Fibroblast of the aortic adventitia (primary cell): ENCODE measurements at places on chromosomes 16 and 17. TPM values are rescaled to one million over a fixed set of nuclear protein-coding genes. Genes with fewer than 3 reads are reported as not detected.

ZNF205 gene
- total RNA-seq, result 12.3 and 14.7 TPM in 2 replicates

AANAT gene
- total RNA-seq, result not detected in 2 replicates

GRCh38 chr17:36089888-36090836 lies at the start of gene CCL3:
TSS of gene CCL3 (minus strand) at chr17:36090143. CDS start at chr17:36090058, 85 bp downstream.
- DNase-seq, result no peak

DNA sequence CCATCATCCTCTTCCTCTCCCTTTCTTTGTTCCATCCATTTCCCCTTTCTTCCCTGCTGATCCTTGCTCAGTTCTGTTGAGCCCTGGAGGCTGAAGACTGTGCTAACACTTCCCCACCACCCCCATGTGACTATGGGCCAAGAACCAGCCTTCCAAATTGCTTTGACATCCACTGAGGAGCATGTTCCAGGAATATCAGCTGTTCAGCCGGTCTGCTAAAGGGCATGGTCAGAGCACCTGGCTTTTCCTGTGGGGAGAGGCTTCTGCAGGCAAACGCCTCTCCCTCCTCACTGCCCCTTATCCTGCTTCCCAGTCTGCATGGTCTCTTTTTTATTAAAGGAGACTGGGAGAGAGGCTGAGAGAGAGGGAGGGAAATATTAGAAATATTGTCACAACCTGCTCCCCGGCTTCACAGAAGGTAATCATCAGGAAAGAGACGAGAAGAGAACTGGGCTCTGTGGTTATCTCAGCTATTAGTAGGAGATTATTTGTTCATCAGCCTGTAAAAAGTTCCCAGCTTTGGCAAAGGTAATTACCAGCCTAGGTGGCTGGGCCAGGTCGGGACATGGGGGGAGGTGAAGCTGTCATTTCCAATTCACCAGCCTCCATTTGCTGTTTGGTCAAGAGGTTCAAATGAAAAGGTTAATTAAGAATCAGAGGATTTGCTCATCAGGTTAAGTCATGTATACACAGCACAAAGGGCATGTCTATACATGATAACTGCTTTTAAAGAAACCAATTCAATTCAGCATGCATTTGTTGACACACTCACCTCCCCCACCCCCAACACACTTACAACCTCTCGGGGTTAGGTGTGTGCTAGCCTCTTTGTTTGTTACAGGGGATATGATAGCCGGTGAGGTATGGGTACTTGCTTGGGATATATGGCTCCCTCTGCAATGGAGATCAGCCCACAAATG lies 83.7 kb upstream of the CRHR1 start:
- no peak for DNase-seq

DNA sequence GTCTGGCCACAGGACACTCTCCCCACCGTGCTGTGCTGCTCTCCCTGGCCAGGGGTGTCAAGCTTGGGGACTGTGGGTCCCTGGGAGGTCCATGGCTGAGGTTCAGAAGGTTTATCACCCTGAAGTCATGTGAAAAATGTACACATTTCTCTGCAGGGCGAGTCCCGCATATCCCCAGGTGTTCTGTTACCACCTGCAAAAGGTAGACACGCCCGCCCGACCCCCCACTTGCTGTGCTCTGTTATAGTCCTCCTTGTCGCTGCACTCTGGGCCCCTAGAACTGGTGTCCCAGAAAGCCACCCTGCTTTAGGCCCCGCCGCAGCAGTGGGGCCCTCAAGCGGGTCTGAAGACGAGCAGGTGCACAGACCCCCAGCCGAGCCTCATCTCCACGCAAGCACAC lies 11.8 kb downstream of the JPT2 start:
- no peak for DNase-seq

- DNase-seq, result no peak
Measured at GRCh38 chr17:17052462-17053221, 10.4 kb downstream of the MPRIP start.

- DNase-seq, result peak; percentile 68
Measured at GRCh38 chr17:70552230-70552981, 383.1 kb downstream of the KCNJ2 start.
